ENCODE measurements at places on chromosomes 1 and 21.

DNA sequence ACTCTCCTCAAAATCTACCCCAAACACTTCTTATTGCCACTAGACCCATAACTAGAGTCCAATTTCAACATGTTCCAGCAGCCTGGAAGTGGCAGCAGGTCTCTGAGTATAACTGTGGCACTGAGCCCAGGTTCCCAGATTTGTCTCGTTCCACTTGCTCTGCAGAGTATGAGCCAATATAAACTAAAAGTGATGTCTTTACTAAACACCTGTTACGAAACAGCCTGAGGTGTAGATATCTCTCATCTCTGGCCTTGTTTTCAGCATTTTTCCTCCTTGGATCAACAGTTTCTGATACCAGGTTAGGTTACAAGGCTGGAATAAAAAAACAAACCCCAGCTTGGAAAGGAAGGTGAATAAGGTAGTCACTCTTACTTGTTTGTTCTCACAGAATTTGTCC is 25.2 kb upstream of the PRDX6 start:
- no peak for DNase-seq

DNA sequence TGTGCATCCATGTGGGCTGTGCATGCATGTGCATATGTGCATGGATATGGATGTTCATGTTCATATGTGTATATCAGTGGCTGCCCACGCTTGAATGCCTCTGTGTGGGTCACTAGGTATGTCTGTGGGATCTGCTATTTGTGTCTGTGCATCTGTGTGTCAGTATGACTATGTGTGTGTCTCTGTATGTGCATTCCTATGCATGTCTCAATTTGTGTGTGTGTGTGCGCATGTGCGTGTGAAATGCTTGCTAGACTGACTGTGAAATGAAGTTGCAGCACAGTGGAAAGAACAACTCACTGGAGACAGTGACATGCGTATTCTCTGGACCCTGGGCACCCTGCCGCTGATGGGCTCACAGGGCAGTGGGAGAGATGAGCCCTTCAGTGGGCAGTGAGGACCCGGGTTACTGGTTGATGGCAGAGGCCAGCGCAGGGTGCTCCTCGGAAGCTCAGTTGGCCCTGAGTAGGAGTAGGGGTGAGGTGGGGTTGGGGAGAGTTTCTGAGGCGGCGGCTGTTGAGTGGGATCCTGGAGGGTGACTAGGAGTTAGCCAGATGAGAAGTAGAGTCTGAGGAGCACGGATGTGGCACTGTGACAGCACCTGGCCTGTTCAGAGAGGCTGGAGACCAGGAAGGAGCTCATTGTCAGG is 43.2 kb upstream of the POU3F1 start:
- no peak for DNase-seq

DNA sequence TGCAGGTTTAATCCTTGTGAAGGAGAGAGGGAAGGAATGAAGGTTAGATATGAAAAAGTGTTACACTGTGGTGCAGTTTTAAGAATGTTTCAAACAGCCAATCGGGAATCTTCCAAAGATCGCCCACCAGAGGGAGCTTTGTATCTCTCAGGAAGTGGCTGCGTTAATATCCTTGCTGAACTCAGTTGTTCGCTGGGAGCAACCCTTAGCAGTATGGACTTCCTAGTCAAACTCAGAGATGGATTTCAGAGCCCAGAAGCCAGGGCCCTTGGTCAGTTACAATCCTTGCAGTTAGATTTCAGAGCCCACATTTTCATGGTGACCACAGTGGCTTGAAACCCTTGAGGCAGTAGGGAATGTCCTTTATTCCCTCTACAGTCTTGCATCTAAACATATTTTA is 136.2 kb downstream of the NTNG1 start:
- peak; percentile 28 for DNase-seq

GRCh38 chr1:9835758-9836631 is 12.2 kb upstream of the CLSTN1 start:
- peak; percentile 90 for DNase-seq

GRCh38 chr21:14989359-14989758 is 75.4 kb downstream of the NRIP1 start:
- DNase-seq: no peak

DNA sequence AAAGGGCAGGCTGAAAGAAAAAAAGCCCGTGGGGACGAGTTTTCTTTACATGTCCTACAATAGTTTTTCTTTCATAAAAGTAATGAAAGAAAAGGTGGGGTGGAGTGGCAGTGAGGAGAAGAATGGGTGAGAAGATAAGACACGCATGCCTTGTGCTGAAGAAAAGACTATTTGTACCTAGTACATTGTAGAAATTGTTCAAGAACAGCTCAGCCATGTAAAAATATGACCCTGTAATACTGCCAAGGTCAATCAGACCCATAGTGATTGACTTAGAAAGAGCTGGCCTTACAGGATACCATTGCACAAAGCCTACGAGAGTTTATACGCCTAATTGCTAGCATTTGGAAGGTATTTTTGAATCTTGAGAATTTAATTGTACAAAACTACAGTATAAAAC is 126.0 kb upstream of the NRIP1 start:
- DNase-seq: no peak

- DNase-seq: no peak
Observed at GRCh38 chr1:119114786-119115185, 25.7 kb downstream of the WARS2 start.

- no peak for DNase-seq
Observed at GRCh38 chr1:22309572-22309971, 142.1 kb upstream of the ZBTB40 start.

GRCh38 chr1:215567491-215568298 is 591 bp downstream of the KCTD3 start:
- peak; percentile 83 for DNase-seq

DNA sequence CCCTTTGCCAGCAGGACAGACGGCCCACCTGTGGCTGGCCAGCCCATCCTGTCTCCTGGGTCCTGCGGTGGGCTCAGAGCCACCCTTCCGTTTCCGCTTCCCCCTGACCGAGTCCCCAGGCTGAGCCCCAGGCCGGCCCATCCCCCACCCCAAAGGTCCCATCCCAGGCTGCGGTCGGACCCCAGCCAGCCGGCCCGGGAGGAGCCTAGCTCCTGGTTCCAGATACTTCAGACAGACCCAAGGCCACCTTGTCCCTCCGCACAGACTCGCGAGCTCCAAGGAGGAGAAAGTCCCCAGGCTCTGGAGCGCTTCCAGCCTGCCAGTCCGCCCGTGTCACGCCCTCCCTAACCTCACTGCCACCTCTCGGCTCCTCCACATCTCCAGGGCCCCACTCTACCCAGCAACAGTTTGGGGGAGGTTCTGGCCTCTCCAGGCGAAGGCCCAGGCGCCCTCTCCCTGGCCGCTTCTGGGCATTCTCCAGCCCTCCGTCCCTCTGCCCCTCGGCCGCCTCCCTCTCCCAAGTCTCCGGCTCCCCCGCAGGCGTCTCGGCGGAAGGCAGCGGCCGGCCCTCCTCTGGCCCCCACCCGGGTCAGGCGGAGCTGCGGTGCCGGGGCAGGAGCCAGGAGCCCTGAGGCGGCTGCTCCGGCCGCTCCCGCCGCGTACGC is 835 bp downstream of the LRRN2 start:
- peak; percentile 88 for DNase-seq

- DNase-seq: no peak
Observed at GRCh38 chr1:95829556-95829955, 595.5 kb downstream of the RWDD3 start.

GRCh38 chr1:111598544-111598943 is 21.0 kb upstream of the RAP1A start:
- no peak for DNase-seq

- no peak for DNase-seq
Observed at GRCh38 chr1:210645582-210646257, 317.0 kb downstream of the HHAT start.

DNA sequence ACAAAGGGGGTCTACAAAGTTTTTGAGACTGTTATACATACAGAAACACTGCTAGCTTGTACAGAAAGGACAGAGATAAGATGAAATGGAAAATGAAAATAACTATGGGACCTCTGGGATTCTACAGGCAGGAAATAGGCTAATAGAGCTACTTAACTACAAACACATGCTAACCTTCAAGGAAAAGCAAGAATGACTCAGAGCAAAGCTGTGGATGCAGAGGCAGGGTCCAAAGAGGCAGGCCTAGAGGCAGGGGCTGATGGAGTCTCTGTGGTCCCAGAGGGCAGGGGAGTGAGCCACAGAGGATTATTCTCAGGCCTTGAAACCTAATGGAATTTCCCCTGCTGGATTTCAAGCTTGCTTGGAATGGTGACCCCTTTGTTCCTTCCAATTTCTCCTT is 18.7 kb upstream of the GOLT1A start:
- DNase-seq: no peak

DNA sequence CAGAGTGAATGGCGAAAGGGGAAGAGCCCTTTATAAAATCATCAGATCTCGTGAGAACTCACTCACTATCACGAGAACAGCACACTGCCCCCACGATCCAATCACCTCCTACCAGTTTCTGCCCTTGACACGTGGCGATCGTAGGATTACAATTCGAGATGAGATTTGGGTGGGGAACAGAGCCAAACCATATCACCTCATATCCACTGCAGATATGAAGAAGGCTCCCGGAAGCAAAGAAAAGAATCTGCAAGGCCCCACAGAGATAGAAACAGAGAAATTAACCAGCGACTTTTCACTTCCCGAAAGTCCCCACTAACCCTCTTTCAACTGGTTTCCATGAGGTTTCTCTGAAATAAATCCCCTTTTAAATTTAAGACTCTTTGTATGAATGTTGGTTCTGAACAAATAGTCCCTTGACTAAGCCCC is 86.2 kb upstream of the IRF2BP2 start:
- DNase-seq: no peak

DNA sequence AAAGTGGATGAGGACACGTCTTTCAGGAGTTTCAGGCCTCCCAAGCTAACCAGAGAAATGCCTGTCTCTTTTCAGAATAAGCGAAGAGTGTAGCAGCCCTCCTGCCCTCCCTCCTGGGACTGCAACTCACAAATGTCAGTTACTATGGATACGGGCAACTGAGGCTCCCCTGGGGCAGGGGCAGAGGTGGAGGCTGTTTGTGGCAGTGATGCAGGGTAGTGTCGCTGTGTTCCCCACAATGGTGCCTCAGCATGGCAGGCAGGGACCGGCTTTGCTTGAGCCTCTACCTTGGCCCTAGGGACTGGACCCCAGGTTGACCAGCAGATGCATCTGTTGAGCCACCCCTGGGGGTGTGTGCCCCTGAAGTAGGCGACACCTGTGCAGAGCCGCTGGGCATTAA is 10.2 kb downstream of the NFASC start:
- no peak for DNase-seq

DNA sequence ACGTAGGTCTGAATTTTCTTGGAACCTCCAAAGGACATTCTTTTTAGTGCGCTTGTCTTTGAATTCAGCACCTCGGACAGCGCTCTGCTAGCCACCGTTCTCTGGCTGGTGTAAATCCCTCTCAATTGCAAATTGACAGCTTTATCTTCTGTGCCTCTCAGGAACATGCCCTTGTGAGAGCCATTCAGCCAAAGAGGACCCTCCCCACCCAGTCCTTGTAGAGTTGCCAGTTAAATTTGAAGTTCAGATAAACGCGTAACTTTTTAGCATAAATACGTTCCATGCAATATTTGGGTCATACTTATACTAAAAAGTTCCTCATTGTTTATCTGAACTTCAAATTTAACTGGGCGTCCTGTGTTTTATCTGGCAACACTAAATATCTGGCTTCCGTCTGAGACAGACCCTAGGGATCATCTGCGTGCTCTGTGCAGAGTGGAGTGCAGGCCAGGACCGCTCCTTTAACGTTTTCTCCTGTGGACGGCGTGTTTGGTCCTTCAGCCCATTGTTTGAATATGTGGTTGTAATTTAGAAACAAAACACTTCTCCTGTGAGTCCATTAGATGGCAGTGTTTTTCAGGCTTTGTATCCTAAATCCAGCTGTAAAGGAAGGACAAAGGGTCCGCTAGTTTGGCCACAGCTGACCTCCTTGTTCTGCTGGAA is 7.0 kb downstream of the KCNAB2 start:
- peak; percentile 91 for DNase-seq

DNA sequence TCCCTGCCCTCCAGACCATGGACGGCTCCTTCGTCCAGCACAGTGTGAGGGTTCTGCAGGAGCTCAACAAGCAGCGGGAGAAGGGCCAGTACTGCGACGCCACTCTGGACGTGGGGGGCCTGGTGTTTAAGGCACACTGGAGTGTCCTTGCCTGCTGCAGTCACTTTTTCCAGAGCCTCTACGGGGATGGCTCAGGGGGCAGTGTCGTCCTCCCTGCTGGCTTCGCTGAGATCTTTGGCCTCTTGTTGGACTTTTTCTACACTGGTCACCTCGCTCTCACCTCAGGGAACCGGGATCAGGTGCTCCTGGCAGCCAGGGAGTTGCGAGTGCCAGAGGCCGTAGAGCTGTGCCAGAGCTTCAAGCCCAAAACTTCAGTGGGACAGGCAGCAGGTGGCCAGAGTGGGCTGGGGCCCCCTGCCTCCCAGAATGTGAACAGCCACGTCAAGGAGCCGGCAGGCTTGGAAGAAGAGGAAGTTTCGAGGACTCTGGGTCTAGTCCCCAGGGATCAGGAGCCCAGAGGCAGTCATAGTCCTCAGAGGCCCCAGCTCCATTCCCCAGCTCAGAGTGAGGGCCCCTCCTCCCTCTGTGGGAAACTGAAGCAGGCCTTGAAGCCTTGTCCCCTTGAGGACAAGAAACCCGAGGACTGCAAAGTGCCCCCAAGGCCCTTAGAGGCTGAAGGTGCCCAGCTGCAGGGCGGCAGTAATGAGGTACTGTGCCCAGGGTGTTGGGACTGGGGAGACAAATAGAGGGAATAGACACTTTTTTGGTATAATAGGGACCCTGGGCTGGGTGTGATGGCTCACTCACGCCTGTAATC is 1.0 kb downstream of the ZBTB48 start:
- DNase-seq: peak; percentile 71

GRCh38 chr1:234477386-234478151 is 1.4 kb downstream of the TARBP1 start:
- no peak for DNase-seq
